ENCODE measurements at places on chromosomes 12 and 14.

DNA sequence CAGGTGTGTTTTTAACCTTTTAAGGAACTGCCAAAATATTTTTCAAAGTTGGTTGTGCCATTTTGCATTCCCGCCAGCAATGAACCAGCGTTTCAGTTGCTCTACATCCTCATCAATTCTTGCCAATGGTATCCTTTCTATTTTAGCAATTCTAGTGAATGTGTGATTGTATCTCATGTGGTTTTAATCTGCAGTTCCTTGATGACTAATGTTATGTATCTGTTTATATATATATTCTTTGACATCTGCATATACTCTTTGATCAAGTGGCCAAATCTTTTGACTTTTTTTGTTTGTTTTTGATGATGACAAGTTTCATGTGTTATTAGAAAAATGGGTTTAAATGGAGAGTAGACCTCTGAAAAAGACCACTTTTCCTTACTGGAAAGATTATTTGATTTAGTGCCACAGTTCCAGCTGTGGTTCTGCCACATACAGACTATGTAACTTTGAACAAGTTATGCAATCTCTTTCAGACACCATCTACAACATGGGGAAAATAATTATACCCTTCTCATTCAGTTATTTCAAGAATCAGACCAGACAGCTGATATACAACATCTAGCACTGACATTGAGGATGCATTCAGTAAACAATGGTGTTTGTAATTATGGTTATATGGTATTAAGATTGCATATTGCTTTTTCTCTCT is 146.3 kb upstream of the CNOT2 start:
- DNase-seq: no peak

DNA sequence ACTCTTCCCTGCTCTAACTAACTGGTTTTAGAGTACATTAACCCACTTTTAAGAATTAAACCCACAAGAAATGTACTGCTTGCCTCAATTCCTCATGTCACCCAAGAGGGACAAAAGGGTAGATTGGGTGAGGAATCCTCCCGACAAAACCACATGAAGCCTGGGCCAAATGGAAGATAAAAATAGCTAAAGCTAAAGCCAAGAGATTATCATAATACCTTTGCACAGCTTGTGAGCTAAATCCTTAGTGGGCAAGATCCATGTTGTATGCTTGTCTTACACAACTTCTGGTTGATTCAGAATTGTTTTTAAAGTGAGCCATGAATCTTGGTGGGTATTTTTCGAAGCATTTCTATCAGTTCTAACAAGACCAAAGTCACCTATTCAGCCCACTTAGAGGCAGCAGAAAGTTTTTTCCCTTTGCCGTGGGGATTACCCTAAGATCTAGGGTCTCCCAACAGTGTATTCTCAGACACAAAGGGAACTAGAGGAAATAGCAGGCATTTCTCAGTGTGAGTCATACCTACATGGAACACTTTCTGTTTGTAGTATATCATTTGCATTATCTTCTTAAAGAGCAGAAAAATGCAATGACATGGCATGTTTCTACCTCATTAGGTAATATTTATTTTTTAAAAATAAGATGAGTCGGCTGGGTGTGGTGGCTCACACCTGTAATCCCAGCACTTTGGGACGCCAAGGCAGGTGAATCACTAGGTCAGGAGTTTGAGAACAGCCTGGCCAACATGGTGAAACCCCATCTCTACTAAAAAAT is 616.6 kb downstream of the KCNH5 start:
- DNase-seq: no peak

DNA sequence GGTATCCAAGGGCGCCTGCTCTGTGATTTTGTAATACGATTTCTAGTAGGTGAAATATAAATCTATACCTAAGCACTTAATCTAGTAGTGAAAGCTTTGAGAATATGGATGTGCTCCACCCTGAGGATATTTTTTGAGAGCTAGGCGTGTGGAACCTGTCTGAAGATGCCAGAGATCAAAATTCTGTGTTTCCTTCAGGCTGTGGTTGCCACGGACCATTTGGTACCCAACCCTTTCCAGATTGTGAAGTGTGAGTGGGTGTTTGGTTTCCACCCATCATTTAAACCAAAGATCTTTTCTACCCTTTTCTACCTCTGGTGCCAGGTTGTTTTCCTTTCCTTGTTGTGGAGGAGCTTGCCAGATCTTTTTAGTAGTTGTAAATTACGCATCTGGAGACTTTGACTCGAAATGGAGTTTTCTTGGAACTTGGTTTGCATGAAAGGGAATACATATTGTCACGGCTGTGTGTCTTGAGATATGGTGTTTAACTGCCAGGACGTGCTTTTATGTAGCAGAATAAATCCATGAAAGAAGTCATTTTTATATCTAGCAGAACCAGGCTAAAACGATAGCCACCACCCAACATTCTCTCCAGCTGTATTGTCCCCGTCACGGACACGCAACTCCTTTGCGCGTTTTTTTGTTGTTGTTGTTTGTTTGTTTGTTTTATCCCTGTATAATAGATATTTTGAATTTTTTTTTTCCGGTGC is 2.2 kb downstream of the LRFN5 start:
- DNase-seq: no peak

GRCh38 chr12:56721721-56722120 is 3.4 kb downstream of the NACA start:
- DNase-seq: no peak

- DNase-seq: no peak
These were observed 7.0 kb downstream of the ADCY6 start for GRCh38 chr12:48781750-48782456.

DNA sequence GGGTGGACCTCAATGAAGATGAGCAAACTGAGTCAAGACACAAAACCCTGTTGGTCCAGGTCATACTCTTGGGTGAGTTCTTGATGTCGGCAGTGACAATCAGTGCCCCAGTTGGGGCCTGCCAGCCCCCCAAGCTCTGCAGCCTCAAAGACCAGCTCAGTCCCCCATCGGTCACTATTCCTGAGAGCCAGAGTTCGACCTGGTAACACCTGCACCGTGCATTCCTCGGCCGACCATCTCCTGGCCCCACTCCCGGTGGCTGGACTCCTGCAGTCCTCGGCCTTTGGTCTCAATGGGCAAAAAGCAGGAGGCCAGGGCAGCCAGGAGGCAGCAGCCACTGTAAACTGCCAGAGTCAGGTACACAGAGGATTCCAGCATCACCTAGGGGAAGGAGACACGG is 32.5 kb downstream of the DAO start:
- no peak for DNase-seq

DNA sequence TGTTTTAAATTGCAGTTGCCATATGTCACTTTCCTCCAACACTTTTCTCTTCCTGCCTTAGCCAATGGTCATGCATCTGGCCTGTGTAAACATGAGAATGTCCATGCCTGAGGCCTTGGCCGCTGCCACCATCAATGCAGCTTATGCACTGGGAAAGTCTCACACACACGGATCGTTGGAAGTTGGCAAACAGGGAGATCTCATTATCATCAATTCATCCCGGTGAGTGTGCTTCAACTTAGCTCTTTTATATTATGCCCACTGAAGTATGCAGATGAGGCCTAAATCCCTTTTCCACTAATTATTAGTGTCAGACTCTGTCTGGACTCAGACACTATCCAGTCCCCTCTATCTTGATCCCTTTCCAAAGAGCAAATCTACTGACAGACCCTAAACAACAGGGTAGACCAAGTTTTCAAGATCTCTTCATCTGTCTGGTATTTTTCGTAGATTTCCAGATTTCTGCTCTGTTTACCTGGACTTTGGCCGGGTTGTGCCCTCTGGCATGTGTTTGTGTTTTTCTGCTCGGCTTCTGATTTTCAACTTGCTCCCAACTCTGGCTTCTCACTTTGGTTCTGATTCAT is 23.2 kb downstream of the AMDHD1 start:
- no peak for DNase-seq

DNA sequence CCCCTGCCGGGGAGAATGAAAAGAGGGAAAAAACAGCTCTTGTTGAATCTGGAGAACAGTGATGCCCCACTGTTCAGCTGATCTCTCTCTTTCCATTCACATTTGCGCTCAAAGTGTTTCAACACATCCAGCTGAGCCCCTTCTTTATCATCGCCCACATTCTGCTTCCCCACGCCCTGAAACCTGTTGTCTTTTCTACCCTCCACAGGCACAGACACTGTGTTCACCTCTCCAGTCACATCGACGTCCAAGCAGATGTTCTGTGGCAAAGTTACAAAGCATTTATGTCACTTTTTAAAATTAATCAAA is 338.7 kb downstream of the EGLN3 start:
- DNase-seq: no peak

GRCh38 chr14:51533160-51533559 is 118.5 kb upstream of the FRMD6 start:
- no peak for DNase-seq

DNA sequence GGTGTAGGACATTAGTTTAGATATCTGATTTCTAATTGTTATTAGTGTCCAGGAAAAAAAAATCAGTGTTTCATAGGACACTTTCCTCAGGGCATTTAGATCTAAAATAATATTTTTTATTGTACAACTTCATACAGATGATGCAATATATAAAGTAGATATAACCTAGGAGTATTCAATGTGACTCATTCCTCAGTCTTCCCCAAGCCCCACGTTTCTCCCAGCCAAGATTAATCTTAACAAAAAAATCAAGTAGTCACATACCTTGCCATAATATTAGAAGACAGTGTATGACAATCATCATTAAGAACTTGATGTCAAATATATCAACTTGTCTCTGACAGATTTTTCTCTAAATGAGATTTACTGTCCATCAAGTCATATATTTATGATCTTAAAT is 37.1 kb downstream of the PPFIA2 start:
- DNase-seq: no peak

GRCh38 chr12:22578328-22578727 is 34.0 kb upstream of the C2CD5 start:
- no peak for DNase-seq

DNA sequence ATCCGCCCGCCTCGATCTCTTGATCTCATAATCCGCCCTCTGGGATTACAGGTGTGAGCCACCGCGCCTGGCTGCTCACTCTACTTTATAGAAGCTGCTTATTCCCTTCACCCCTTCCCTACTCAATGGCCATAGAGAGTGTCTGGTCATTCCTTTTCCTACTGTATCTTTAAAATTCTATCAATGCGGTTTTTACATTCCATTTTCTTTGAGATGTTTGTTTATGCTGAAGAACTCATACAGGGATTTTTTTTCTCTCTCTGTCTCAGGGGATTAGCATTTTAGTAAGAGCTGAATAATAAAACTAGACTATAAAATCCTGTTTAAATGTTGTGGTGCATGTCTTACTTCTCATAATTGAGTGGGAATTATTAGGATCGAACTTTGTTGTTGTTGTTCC is 218.6 kb upstream of the FOXN3 start:
- DNase-seq: no peak

DNA sequence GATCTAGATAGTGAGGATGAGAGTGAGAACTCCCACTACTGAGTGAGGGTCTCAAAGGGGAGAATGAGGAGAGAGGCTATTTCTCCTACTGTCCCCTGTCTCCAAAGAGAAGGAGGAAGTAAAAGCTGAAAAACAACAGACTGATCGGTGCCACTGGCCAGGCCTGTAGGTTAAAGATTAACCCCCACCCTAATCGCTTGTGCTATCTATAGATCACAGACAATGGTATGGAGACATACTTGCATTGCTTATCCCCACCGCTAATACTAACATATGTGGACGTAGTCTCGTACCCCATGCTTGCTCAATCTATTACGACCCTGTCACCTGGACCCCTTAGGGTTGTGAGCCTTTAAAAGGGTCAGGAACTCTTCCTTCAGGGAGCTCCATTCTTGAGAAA is 777.9 kb upstream of the TMEM132C start:
- no peak for DNase-seq

Measured in activated T-cell treated with anti-CD3 and anti-CD28 coated beads, Interleukin-2, amount 50 U/mL, for 48 hours (primary cell).